ENCODE measurements at places on chromosomes 7 and 10. TPM values are rescaled to one million over a fixed set of nuclear protein-coding genes. Genes with fewer than 3 reads are reported as not detected.

SLC16A9 gene
- 1.5 TPM for total RNA-seq

ZNF511 gene
- 20.1 TPM for total RNA-seq

MMP21 gene
- total RNA-seq: not detected

BMPR1A gene
- 2.8 TPM for total RNA-seq

FAM13C gene
- total RNA-seq: 1.7 TPM

ZPBP gene
- not detected for total RNA-seq

IFIT1 gene
- 3.3 TPM for total RNA-seq

Data from glomerular endothelial cell (primary cell).